ENCODE measurements at places on chromosomes 1 and 21. TPM values are rescaled to one million over a fixed set of nuclear protein-coding genes. Genes with fewer than 3 reads are reported as not detected.

RCAN3 gene
- 14.9 TPM for total RNA-seq

DNALI1 gene
- not detected for total RNA-seq

FGR gene
- total RNA-seq: not detected

STPG1 gene
- 8.2 TPM for total RNA-seq

RGS7 gene
- not detected for total RNA-seq

KIF14 gene
- total RNA-seq: 10.9 TPM

FAM177B gene
- not detected for total RNA-seq

ACTA1 gene
- 0.46 TPM for total RNA-seq

DCST2 gene
- 0.72 TPM for total RNA-seq

CLCNKB gene
- total RNA-seq: 0.17 TPM

ATP1A2 gene
- 0.13 TPM for total RNA-seq

TLR5 gene
- 0.49 TPM for total RNA-seq

VSIG8 gene
- total RNA-seq: not detected

SPATA21 gene
- not detected for total RNA-seq
